ENCODE measurements at places on chromosomes 7 and 10. TPM values are rescaled to one million over a fixed set of nuclear protein-coding genes. Genes with fewer than 3 reads are reported as not detected.

DNA sequence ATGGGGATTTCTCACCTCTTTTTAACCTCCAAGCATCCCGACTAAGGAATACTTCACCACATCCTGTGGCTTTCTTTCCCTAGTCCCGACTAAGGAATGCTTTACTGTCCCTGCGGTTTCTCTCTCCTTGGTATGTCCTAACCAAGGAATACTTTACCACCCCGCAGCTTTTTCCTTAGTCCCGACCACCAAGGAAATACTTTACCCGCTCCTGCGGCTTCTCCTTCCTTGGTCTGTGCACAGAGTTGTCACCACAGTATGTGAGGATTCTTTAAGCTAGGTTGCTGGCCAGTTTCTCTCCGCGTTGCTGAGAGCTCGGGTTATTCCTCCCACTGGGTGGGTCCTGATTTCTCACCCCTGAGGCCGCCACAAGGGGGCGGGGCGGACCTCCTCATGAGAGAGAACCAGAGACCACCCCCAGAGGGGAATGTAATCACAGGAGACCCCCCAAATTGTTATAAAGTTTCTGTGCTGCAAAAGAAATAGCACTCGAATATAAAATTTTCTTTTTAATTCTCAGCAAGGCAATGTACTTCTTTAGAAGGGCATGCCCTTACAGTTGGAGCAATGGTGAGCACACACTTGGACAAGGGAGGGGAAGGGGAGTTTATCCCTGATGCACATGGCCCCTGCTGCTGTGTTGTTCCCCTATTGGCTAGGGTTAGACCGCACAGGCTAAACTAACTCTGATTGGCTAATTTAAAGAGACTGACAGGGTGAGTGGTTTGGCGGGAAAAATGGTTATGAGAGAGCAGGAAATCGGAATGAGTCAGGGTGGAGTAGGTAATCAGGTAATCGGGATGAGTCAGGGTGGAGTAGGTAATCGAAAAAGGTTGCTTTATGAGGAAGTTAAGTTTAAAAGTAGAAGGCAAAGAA is 12.8 kb downstream of the SUGCT start:
- no peaks in the 10 kb centered on the region for H3K4me1 ChIP-seq
- no peak overlapping the region for H3K27ac ChIP-seq
- no peak for DNase-seq
- no peaks in the 10 kb centered on the region for H3K36me3 ChIP-seq
- H3K27me3 ChIP-seq: no peaks in the 10 kb centered on the region

AQP1 gene
- 7.8 TPM for polyA plus RNA-seq

DNA sequence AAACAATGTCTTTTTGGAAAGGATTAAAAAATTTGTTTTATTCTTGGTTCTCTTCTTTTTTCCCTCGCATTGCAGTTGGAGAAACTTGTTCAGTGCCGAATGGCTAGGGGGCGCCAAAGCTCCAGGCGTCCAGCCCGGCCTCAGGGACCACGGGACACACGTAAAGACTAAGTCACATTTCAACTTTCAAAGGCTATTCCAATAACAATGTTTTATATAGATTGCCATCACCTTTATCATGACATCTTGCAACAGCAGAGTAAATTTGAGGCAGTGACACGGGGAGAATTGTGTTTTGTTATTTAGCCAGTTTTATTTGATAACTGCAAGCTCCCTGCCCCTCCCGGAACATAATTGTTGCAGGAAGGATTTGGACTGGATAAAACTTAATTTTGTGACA is 2.2 kb upstream of the IGFBP3 start:
- peak overlapping the region; percentile 66 for H3K4me3 ChIP-seq
- no peaks in the 10 kb centered on the region for H3K36me3 ChIP-seq
- H3K27me3 ChIP-seq: peaks cover 38% of the 10 kb centered on the region
- H3K27ac ChIP-seq: no peak overlapping the region
- peaks cover 47% of the 10 kb centered on the region for H3K4me1 ChIP-seq
- DNase-seq: peak; percentile 85

DNA sequence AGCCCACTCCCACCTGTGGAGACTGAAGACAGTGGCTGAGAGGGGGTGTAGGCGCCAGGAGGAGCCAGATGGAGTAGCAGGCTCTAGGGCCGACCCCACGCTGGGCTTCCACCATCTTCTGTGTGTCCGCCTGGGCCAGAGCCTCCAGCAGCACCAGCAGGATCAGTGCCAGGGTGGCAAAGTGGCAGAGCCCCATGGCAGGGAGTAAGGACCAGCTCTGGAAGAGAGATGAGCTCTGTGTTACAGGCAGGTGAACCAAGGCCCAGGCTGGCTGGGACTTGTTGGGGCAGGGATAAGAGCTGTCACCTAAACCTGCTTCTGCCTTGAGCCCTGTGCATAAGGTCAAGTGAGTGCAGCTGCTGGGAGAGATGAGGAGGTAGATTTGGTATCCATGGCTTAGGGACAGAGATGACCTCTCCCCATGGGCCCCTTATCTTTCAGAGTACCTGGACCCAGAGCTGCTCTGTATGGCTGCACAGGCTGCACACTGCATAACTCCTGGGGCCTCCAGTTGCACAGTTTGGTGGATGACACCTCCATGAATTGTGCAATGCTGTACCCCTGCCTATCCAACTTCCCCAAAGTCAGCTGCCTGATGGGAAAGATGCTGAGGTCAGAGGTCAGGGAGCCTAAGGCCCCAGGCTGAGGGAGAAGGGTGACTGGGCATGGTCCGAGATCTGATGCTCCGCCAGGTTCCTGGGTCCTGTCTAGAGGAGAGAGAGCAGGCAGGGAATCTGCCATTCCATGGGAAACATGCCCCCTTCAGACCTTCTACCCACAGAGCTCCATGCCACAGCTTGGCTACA is 7.4 kb upstream of the SAMD8 start:
- DNase-seq: peak; percentile 53
- no peaks in the 10 kb centered on the region for H3K36me3 ChIP-seq
- no peaks in the 10 kb centered on the region for H3K4me1 ChIP-seq
- no peak overlapping the region for H3K27ac ChIP-seq

DNA sequence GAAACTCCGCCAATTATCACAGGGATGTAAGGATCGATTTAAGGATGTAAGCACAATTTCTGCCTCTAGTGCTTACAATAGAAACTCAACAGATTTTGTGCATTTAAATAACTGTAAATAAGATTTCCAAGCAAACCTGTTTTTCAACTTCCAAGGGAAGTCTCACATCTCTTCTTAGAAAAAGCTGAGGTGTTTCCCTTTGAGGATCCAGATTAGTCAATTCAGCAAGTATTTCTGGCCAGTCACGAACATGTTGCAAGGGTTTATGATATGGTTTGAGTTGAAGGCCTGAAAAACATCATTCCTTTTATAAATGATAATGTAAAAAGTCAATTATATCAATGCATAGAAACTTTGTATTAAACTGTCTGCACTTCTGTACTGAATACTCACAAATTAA is 23.9 kb downstream of the KRIT1 start:
- H3K4me1 ChIP-seq: no peaks in the 10 kb centered on the region
- H3K27me3 ChIP-seq: no peaks in the 10 kb centered on the region
- H3K27ac ChIP-seq: no peak overlapping the region
- no peak for DNase-seq
- H3K4me3 ChIP-seq: no peak overlapping the region

GRCh38 chr10:3192856-3193635 is 20.5 kb upstream of the PITRM1 start:
- no peaks in the 10 kb centered on the region for H3K27me3 ChIP-seq
- H3K4me3 ChIP-seq: peak overlapping the region; percentile 22
- H3K36me3 ChIP-seq: no peaks in the 10 kb centered on the region
- H3K27ac ChIP-seq: no peak overlapping the region

- no peak overlapping the region for H3K27ac ChIP-seq
- H3K27me3 ChIP-seq: no peaks in the 10 kb centered on the region
- no peak for DNase-seq
- no peaks in the 10 kb centered on the region for H3K4me1 ChIP-seq
- H3K4me3 ChIP-seq: no peak overlapping the region
These were observed 24.8 kb downstream of the ARHGAP19 start for GRCh38 chr10:97267671-97268070.

DNA sequence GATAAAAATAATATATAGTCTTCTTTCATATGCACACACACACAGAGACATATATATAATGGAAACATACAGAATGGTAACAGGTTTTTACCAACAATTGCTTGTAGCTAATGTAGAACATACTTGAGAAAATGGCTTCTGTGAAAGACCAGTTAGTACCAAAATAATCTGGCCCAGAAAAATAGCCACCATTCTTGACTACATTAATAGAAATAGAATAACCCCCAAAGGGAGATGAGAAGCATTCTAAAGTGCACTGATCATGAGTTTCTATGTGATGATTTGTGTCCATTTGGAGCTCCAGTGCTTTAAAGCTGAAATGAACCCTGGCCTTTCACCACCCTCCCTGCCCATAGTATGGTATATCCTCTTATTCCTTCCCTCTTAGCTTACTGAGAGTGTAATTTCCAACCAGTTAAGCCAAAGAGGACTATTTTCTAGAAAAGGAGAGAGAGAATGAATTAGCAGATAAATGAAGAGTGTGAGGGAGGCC is 22.9 kb upstream of the IFIT2 start:
- H3K36me3 ChIP-seq: no peaks in the 10 kb centered on the region
- H3K4me1 ChIP-seq: peaks cover 64% of the 10 kb centered on the region
- H3K27ac ChIP-seq: peak overlapping the region; percentile 78
- no peak for DNase-seq
- H3K27me3 ChIP-seq: no peaks in the 10 kb centered on the region

GRCh38 chr10:24824124-24824523 is 100.4 kb upstream of the ARHGAP21 start:
- H3K4me3 ChIP-seq: no peak overlapping the region
- H3K27ac ChIP-seq: no peak overlapping the region
- H3K36me3 ChIP-seq: no peaks in the 10 kb centered on the region
- no peaks in the 10 kb centered on the region for H3K27me3 ChIP-seq
- H3K4me1 ChIP-seq: peaks cover 11% of the 10 kb centered on the region

CTNNA3 gene
- 0.20 TPM for polyA plus RNA-seq

HABP2 gene
- not detected for polyA plus RNA-seq

GRCh38 chr10:30118590-30118989 is 59.2 kb upstream of the JCAD start:
- H3K27ac ChIP-seq: no peak overlapping the region
- no peak overlapping the region for H3K4me3 ChIP-seq
- H3K4me1 ChIP-seq: peaks cover 11% of the 10 kb centered on the region
- no peak for DNase-seq
- no peaks in the 10 kb centered on the region for H3K27me3 ChIP-seq

- H3K36me3 ChIP-seq: no peaks in the 10 kb centered on the region
- no peaks in the 10 kb centered on the region for H3K4me1 ChIP-seq
- DNase-seq: no peak
- H3K27me3 ChIP-seq: no peaks in the 10 kb centered on the region
- no peak overlapping the region for H3K27ac ChIP-seq
These were observed 4.0 kb upstream of the SVOPL start for GRCh38 chr7:138705167-138705566.

DNA sequence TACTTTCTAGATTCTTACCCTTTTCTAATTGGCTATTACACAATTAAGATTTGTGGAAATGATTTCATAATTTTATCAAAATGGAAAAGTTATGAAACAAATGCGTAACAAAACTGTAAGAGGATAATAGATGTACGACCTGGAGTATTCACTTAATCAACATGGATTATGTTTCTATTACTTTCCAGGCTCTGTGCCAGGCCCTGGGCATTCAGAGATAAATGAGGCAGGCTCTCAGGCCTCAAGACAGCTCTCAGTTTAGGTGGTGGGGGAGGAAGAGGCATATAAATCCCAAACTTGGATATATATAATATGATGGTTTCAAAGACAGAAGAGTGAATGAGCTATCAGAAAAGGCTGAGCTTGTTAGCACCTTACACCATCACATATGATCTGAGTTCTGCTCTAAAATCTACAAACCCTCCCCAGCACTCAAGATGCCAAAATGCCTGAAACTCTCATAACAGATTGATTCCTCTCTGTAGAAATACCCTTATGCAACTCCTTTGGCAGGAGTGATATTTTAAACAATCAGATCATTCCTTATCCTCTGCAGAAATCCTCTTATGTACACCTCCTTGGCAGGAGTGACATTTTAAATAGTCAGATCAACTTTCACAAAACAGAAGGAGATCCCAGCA is 42.5 kb downstream of the ACBD5 start:
- peaks cover 1% of the 10 kb centered on the region for H3K36me3 ChIP-seq
- H3K4me1 ChIP-seq: no peaks in the 10 kb centered on the region
- DNase-seq: no peak
- no peak overlapping the region for H3K27ac ChIP-seq

- H3K27ac ChIP-seq: peak overlapping the region; percentile 86
- no peaks in the 10 kb centered on the region for H3K36me3 ChIP-seq
- peak overlapping the region; percentile 63 for H3K4me3 ChIP-seq
- no peaks in the 10 kb centered on the region for H3K27me3 ChIP-seq
- DNase-seq: no peak
These were observed 9.8 kb upstream of the GRB10 start for GRCh38 chr7:50792342-50793119.

DNA sequence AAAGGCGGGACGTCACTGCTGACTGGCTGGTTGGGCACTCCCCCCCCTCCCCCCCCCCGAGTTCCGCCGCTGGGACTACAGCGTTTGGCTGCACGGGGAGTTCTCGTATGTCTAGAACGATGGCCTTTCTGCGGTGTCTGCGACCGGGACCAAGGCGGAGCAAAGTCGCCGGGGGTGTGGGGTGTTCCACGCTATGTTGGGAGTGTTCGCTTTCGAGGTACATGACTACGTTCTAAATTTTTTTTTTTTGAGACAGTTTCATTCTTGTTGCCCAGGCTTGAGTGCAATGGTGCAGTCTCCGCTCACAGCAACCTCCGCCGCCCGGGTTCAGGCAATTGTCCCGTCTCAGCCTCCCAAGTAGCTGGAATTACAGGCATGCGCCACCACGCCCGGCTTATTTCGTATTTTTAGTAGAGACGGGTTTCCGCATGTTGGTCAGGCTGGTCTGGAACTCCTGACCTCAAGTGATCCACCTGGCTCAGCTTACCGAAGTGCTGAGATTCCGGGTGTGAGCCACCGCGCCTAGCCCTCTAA is 573 bp upstream of the IDI1 start:
- no peak for DNase-seq
- H3K27me3 ChIP-seq: no peaks in the 10 kb centered on the region
- peaks cover 30% of the 10 kb centered on the region for H3K4me1 ChIP-seq
- H3K4me3 ChIP-seq: peak overlapping the region; percentile 76

DTX2 gene
- polyA plus RNA-seq: 23.4 TPM

- H3K27ac ChIP-seq: no peak overlapping the region
- DNase-seq: no peak
- no peak overlapping the region for H3K4me3 ChIP-seq
- no peaks in the 10 kb centered on the region for H3K27me3 ChIP-seq
These were observed 243.1 kb downstream of the ZMYND11 start for GRCh38 chr10:378230-378929.

DNA sequence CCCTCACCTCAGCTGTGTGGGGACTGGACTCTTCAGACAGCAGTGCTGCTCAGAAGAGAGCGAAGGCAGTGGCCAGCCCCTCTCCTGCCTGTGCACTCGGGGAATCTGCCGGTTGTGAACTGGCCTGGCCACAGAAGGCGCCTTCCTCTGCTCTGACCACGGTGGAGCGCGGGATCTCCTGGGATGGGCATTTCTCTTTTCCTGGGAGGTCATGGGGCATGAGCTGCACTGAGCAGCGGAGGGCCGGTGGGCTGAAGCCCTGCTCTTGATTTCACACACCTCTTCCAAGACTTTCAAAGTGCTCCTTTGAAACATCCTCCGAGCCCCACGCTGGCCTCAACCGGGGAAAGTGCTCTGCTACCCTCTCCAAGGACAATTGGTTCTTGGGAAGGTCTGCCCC is 125.6 kb upstream of the FAM20C start:
- H3K36me3 ChIP-seq: no peaks in the 10 kb centered on the region
- H3K27me3 ChIP-seq: no peaks in the 10 kb centered on the region
- no peak overlapping the region for H3K4me3 ChIP-seq
- peak; percentile 52 for DNase-seq

MBL2 gene
- not detected for polyA plus RNA-seq

Data from sigmoid colon (tissue), 7 donors.